ENCODE measurements at places on chromosomes 12 and 14.

GRCh38 chr12:100671396-100672074, 98.1 kb downstream of the GAS2L3 start:
- no peak for DNase-seq

DNA sequence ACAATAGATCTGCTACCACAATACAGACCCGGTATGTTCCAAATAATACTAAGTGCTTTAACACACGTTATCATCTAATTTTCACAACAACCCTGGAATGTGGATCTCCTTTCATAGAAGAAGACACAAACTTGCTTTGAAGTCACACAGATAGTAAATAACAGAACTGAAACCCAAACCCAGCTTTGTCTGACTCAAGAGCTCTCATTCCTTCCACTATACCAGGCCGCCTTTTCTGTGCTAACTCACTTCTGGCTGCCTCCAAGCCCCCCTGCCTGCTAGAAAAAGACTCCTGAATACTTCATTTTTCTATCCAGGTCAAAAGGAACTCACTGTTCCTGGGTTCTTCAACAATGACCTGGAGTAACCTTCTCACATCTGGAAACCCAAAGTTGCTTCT, 37.8 kb downstream of the PRPF40B start:
- peak; percentile 67 for DNase-seq

DNA sequence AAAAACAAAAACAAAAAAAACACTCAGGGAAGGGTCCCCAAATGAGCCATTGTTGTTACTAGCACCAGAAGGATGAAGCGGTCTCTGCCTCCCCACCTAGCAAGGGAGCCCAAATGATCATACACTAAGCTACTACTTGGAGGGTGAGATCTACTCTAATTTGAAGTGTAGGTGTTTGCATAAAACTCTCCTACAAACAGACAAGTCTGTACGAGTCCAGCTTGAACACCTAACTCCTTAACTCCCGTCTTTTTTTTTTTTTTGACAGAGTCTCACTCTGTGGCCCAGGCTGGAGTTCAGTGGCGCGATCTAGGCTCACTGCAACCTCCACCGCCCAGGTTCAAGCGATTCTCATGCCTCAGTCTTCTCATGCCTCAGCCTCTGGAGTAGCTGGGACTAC, 132.6 kb downstream of the PPM1H start:
- no peak for DNase-seq

DNA sequence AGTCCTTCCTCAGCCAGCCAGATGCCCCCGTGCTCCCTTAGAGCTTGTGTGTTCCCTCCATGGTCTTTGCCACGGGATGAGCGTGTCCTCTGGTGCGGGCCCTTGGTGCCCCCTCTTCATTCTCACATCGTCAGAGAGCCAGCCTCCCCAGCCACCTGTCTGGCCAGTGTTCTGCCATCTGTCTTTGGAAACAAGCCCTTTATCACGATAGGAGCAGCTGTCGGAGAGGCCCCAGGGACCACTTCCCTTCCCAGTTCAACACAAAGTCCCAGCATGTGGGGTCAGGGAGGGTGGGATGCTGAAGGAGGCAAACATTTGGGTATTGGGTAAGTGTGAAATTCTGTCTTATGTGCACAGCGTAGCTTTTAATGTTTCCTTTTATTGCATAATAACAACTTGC, 44.5 kb downstream of the DYNC1H1 start:
- no peak for DNase-seq

DNA sequence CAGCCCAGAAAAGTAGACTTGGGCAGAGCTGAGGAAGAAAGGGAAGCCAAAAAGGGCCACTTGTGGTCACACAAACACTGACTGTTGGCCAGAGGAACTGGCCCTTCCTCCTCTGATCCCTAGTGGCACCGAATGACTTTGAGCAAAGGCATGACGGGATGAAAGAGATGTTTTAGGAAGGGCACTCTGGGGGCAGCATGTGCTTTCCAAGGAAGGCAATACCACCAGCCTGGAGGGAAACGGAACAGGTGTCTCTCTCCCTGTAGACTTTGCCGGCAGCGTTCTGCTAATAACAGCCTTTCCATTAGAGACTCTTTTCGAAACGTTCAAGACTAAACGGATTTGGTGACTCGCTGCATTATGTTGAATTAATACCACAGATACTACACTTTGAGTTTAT, 12.3 kb upstream of the FBXO21 start:
- no peak for DNase-seq

DNA sequence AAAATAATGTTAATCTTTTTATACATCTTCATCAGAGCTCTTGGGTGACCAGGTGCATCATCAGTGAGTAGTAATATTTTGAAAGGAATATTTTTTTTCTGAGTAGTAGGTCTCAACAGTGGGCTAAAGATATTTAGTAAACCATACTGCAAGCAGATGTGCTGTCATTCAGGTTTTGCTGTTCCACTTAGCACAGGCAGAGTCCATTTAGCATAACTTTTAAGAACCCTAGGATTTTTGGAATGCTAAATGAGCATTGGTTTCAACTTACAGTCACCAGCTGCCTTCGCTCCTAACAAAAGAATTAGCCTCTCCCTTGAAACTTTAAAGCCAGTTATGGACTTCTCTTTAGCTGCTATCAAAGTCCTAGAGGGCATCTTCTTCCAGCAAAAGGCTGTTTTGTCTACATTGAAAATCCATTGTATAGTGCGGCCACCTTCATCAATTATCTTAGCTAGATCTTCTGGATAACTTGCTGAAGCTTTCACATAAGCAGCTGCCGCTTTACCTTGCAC, 24.6 kb downstream of the RIMKLB start:
- no peak for DNase-seq

DNA sequence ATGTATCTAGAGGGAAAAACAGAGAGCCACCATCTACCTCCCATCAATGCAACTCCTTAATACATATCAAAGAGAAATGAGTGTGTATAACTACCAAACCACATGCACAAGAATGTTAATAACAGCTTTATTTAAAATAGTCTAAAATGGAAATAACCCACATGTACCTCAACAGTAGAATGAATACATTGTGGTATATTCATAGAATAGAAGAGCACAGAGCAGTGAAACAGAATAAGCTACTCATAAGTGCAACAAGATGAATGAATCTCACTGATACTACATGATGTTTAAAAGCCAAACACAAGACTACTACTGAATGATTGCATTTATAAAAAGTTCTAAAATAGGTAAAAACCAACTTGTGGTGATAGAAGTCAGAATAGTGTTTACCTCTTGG, 232.5 kb downstream of the BTG1 start:
- no peak for DNase-seq

GRCh38 chr14:57847096-57847495, 18.8 kb downstream of the SLC35F4 start:
- DNase-seq: no peak

GRCh38 chr12:44294649-44295048, 458.8 kb downstream of the TMEM117 start:
- DNase-seq: no peak

DNA sequence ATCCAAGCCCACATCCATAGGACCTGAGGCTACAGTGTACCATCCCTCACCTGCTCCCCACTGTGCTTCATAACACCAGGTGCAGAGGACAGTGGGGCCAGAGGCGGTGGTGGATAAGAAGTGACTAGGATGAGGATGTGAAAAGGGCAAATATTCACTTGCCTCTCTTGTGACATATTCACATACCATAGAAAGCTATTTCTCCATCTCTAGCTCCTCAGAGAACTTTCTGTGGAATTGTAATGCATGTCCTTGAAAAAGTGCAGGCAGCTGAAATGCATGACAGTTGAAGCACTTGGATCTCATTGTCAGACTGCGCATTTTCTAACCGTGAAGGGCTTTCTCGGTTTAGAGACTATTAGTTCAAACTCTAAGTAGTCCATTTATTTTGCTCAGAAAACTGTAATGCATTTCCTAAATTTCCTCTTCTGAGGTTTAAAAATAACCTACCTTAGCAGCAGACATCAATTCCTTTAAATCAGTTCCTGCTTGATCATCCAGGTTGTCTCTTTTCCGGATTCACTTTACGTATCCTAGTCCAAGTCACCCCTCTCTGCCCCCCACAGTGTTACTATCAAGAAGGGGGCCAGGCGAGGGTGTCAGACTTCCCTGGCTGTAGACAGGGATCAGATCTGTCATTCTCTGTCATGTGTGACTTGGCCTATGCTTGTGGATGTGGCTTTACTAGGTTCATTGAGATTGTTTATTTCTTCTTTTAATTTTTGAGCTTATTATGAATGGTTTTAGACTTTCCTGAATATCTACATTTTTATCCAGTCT, 984.0 kb upstream of the TMEM132C start:
- DNase-seq: no peak

DNA sequence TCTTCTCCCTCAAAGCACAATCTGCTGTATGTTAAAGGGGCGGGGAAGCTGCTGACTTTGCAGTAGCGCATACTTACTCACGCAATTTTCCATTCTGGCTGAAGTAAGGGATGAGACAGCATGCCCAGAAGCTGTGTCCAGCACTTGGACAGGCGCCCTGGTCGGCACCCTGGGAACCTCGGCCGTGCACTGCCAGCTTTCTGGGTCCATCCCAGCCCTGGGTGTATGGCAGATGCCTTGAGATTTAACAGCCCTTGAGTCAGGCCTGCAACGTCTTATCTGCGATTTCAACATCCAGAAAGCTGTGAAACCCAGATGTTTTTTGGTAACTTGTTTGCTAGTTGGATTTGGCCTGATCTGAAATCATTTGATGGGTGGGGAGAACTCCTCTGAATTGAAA, 16.1 kb downstream of the EML1 start:
- DNase-seq: no peak

DNA sequence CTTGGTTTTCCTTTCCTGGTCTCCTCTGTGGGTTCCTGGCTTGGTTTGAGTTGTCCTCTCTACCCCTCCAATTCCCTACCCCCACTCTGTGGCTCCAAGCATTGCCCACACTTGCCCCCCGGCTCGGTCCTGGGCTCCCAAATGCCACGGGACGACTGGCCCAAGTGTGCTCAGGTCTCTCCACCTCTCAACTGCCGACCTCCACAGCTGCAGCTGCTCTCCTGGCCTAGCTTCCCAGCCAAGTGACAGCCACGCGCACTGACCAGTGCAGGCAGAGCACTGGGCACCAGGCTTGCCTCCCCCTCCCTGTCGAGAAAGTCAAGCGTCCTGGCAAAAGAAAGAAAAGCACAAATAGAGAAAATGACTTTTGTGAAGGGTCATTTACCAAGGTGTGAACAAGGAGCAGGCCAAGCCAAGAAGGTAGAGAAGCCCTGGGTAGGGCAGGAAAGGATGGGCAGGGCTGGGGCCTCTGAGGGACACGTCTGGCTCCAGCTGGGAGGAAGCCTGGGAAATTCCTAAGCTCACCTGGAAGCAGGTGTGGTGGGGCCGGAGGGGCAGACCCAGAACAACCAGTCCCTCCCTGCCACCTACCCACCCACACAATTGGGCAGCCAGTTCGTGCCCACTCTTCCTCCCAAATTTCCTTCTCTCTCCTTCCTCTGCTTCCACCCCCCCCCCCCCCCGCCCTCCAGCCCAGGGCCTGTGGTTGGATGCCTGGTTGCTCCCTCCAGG, 1.8 kb upstream of the CEP170B start:
- no peak for DNase-seq

GRCh38 chr14:67856827-67857226, 37.2 kb downstream of the RAD51B start:
- DNase-seq: no peak

GRCh38 chr12:1213205-1213604, 222.2 kb downstream of the ERC1 start:
- no peak for DNase-seq

DNA sequence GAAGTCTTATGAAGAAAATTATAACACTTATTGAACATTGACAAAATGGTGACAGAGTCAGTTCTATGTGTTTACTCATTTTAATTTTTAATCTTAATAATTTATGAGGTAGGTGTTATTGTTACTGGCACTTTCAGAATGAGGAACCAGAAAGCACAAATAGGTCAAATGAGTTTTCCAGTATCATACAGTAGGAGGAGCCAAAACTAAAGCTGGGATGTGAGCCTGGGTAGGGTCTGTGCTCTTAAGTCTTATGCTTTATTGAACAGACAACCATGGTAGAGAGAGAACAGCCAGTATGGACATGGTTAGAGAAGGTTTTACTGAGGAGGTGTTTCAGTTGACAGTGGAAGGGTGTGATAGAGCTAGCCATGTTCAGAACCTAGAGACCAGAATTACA, 775.7 kb downstream of the TMTC2 start:
- no peak for DNase-seq

GRCh38 chr12:112234303-112234702, 108.9 kb downstream of the TRAFD1 start:
- DNase-seq: no peak

GRCh38 chr12:132886529-132887477, 602 bp downstream of the CHFR start:
- no peak for DNase-seq

DNA sequence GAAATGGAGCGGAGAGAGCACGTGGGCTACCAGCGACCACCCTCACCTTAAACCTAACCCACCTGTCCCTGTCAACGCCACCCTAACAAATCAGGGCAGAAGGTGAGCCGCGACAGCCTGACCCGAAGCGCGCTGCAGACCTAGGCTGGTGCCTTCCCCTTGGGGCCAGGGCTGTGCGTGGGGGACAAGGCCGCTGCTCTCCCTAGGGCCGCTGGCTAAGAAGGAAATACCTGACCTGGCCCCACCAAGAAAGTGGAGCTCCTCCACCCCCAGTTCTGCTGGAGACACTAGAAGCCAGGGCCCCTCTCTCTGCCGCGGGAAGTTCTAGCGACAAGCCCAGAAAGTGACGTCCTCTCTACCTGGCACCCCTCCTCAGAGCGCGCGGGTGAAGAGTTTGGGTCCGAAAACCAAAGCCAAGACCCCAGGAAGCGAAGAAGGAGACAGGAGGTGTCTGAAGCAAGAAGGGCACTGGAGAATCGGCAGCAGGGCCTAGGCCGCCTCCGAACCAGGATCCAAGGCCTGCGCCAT, 7.5 kb downstream of the SIX1 start:
- no peak for DNase-seq

- no peak for DNase-seq
Measured at GRCh38 chr12:1360441-1361210, 233.8 kb downstream of the FBXL14 start.

DNA sequence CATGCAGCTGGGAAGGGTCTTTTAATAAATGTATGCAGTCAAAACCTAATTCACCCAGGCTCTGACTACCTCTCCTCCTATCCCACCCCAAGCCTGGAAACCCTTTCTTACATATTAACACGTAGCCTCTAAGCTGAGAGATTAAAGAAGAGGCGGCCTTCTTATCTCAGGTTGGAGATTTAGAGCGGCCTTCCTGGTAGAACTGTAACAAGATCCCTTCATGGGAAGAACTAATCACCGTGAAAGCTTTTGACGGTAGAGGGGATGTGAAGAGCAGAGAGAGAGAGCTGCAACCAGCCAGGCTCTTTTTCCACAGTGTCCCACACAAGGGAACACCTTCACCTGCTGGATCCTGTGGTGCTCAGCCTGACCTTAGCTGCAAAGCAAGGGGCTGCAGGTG, 367.4 kb downstream of the MED13L start:
- no peak for DNase-seq

- DNase-seq: no peak
Measured at GRCh38 chr12:106769546-106769945, 4.9 kb upstream of the RIC8B start.

- DNase-seq: no peak
Measured at GRCh38 chr12:100951756-100952155, 157.2 kb downstream of the ANO4 start.

Measured in GM10248 (cell line).